ENCODE measurements at places on chromosomes 12 and 14.

DNA sequence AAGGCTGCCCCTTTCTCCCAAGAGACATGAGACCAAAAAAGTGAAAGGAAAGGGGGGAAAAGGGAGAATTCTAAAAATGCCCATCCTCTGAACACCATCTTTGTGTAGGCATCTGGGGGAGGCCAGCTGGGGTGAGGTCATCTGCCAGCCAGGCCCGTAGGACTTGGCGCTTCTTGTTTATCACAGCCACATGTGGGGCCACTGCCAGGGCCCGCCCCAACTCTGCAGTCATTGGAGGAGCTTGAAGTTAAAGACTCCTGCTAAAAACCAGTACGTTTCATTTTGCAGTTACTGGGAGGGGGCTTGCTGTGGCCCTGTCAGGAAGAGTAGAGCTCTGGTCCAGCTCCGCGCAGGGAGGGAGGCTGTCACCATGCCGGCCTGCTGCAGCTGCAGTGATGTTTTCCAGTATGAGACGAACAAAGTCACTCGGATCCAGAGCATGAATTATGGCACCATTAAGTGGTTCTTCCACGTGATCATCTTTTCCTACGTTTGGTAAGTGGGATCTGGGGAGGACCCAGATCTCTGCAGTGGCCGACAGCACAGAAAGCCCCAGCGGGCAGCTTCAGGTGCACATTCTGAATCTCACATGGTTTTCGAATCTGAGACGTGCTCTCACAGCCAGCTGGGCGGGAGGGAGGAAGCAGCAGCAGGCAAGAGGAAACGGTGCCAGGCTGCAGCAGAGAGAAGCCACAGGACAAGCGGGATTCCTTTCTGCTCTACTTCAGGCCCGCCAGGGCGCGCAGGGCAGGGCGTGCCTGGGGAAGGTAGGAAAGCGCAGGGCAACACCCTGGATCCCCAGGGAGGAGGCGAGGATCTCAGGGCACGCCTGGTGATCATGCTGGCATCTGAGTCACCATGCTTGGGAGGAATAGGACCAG is at the start of gene P2RX7:
Gene P2RX7 (plus strand): TSS at position 276 of the 881 bp plus-strand sequence. CDS start 95 bp downstream, at position 371.
- DNase-seq = peak; percentile 72

DNA sequence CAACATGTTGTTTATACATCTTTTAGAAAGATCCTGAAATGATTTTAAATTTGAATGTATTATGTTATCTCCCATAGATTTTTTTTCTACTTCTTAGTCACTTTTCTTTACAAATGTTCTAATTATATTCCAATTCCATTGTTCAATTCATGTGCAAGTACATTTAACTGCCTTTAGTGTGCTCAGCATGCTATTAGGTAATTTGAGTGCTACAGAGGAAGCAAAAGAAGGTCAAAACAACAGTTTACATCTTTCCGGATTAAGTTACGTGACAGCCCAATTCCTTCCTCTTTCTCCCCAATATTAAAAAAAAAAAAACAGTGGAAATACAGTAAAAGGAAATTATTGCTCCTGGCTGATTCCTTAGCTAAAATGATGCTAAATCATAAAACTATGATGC is 98.3 kb downstream of the RTN1 start:
- DNase-seq = no peak

DNA sequence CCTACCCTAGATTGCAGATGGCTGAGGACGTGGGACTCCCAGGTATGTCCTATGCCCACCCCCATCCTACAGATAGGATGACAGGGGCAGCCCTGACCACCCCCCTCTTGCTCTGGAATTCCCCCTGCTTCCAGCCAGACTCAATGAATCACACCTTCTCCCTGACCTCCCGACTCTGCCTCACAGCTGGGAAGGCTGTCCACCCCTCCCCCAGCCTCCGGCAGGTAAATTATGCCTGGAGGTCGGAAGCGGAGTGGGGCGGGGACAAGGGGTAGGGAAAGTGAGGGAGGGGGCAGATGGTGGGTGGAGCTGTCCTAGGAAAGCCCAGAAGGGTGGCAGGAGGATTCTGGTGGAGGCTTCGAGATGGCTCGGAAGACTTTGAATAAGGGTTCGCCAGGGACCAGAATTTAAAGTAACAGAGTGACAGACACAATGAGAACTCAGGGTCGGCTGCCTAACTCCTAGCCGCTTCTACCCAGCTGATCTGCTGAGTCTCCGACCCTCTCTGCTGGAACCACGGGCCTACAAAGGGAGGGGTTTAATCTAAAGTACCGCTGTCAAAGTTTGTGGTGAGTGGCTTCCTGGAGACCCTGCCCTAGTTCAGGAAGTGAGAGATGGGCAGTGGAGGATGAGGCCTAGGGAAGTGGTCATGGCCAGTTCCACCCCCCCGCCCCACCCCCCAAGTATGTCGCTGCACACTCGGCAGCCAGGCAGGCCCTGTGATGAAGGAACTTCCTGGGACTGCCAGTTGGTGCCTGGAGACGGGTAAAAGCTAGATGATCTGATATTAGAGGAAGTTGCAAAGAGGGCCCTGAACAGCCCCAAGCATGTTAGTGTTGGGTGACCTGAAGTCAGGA is 4.2 kb downstream of the PLEKHG3 start:
- peak; percentile 81 for DNase-seq

DNA sequence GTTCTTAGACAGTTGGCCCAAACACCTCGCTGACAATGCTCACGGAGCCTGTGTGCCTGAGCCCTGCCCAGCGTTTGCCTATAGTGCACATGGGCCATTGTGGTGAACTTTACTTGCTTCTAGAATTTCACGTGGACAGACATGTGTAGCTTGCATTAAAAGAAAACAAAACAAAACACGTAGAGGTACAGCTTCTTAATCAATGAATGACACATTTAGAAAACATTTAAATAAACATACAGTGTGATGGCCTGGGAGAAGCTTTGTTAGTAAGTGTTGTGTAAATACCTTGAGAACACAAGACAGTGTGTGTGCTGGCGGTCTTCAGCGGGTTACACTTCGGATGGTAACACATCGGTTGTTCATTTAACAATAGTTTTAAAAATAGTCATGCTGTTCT is 38.1 kb downstream of the SMOC1 start:
- no peak for DNase-seq

DNA sequence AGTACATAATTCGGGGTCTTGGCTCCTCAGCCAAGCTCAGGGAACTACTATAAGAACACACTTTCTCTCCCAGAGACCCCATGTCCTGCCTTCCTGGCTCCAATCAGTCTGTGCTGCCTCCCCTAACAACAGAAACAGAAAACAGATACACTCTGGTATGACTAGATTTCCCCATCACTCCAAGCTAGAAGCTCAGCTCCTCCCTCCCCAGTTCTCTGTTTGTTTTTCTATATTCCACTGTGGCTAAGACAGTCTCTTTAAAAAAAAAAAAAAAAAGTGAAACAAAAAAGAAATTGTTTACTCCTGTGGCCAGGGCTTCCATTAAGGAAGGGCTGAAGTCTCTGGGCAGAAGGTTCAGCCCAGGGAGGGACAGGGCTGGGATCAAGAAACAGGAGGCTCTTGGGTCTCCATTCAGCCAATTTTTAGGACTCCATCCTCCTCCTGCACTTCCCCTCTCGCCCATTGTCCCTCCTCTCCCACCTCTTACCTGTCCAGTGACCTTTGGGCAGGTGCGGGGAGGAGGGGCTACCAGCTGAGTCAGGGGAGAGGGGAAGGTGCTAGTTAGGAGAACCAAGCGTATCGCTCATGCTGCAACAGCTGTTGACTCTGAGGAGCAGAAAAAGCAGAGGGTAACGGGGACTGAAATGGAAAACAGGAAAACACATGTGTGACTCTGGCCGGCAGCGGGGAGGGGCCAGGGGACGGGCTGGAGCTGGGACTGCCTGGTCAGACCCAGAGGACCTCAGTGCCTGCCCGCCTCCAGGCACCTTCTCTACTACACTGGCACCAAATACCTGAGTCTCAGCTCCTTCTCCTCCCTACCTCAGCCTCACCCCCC is 4.1 kb upstream of the SLC7A7 start:
- DNase-seq = no peak

DNA sequence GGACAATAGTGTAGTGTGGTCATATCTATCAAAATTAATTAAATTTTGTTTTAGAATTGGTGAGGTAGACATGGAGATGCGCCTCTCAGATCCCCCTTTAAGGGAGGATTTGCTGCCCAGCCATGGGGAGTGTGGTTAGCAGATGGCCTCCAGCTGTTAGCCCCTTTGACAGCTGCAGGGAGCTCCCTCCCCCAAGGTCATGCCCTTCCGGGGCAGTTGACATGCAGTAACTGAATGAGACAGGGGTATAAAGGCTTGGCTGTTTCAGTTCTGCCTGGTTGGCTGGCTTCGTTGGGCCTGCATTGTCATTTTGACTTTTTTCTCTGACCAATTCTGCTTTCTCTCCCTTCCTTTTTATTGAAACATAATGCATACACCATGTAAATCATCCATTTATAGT is 291.5 kb upstream of the SRRM4 start:
- DNase-seq = no peak

DNA sequence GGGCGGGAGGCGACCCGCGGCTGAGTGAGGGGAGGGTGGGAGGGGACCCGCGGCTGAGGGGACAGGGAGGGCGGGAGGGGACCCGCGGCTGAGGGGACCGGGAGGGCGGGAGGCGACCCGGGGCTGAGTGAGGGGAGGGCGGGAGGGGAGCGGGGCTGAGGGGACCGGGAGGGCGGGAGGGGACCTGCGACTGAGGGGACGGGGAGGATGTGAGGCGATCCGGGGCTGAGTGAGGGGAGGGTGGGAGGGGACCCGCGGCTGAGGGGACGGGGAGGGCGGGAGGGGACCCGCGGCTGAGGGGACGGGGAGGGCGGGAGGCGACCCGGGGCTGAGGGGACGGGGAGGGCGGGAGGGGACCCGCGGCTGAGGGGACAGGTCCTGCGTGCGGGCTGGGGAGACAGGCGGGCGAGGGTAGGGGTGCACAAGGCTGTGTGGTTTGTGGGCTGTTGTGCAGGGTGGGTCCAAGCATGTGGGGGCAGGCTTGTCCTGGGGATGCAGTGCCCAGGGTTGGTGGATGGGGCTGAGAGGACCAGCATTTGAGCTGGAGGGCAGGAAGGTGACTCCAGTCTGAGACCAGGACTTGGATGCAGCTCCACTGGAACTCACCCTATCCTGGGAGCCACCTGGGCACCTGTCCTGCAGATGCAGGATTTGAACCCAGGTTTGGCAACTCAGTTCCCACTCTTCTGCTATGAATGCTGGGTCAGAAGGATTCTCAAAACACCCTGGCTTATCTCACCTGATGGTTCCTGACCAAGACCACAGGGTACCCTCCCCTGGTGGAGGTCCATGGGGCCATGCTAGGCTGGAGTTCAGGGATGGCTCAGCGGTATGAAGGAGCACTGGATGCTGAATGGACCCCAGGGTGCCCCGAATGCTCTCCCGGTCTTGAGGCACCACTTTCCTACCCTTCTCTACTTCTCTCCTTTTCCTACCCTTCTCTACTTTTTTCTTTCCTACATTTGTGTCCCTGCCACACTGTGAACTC is 9.4 kb downstream of the PLD4 start:
- no peak for DNase-seq

- peak; percentile 58 for DNase-seq
These were observed 18.3 kb upstream of the LRP1-AS start for GRCh38 chr12:57165741-57166140.

GRCh38 chr12:54932691-54933090 is 51.9 kb downstream of the TESPA1 start:
- peak; percentile 46 for DNase-seq

GRCh38 chr14:53354336-53354735 is 201.2 kb upstream of the DDHD1 start:
- DNase-seq = no peak

DNA sequence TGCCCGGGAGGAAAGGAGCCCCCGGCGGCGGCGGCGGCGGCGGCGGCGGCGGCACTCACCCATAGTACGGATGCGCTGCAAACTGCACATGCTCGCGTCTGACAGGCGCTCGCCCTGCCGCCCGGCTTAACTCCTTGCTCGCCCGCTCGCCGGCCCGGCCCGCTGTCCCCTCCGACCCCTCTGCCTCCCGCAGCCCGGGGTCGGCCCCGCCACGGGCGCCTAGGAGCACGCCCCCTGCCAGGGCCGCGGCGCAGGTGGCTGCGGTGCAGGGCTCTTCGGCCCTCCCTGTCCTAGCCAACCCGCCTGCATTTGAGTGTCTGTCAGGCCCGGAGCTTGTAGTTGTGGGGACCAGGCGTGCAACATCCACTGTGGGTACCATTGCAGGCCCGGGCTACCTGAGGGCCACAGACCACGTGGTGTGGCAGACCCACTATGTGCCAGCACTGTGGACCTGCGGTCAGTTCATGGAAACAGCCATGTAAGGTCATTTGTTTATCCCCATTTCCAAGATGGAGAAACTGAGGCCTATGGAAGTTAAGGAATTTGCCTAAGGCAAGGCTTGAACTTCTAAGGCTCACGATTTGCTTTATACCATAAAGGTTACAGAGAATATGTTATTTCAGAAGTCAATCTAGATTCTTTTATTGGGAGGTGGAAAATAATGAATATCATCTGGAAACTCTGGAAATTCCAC is 17.6 kb upstream of the PLEKHH1 start:
- DNase-seq = no peak

GRCh38 chr12:110862329-110862728 is 15.5 kb downstream of the CCDC63 start:
- DNase-seq = no peak

- DNase-seq = no peak
These were observed 1.2 kb downstream of the SSTR1 start for GRCh38 chr14:38208618-38209562.

DNA sequence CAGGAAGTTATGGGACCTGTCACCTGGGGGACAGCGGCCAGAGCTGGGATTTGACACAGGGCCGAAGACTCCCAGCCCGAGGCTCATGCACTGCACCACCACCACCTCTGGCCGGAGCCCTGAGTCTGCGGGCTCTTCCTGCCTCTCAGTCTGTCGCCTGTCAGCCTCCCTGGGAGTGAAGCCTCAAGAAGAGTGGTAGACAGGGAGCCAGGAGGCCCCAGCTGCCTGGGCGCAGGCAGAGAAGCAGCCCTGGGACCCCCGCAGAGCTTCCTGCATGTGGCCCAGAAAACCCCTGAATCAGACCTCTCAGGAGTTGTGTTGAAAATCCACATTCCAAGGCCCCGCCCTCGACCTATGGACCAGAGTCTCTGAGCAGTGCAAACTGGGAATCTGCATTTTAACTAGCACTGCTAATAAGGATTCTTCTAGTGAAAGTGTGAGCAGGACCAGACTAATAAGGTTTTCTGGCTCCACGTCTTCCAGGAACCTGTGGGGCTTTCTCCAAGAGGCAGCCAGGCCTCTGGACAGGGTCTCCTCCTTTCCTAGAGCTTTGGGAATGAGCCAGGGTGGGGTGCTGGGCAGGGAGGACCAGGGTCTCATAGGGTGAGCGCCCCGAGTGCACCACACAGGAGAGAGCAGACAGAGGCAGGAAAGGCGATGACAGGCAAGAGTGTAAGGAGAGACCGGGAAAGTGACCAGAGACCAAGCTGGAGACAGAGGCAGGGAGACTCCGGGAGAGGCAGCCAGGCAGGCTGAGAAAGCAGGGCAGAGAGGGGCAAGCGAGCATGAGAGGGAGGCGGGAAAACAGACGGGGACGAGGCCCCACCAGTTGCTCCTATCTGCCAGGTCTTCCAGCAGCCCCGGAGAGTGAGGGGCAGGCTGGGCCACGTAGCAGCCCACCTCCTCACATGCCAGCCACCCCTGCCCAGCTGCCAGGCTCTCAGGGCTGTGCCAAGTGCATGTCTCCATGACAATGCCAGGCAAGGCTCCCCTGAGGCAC is 112.4 kb downstream of the BCL11B start:
- no peak for DNase-seq

Measured in keratinocyte (primary cell).